ENCODE measurements at places on chromosomes 7 and 10.

- DNase-seq = no peak
Observed at GRCh38 chr10:7649673-7650300, 17.0 kb downstream of the ITIH5 start.

- DNase-seq = no peak
Observed at GRCh38 chr10:107918171-107918570, 753.7 kb upstream of the SORCS1 start.

- DNase-seq = no peak
Observed at GRCh38 chr10:19629567-19629966, 186.7 kb upstream of the PLXDC2 start.

DNA sequence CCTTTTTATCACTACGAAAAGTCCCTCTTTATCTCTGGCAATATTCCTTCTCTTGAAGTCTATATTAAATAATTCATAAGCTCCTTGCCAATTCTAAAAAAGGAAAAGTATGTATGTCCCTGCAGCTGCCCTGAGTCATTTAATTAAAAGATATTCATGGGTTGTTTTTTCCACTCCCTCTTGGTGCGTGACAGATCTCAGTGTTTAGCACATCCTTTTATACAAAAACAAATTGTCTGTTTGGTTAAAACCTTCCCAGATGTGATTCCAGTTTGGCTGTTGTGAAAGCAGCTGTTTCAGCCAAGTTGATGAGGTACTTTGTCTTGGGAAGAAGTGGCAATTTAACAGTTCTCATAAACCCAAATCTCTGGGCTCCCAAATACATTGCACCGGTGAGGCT is 33.8 kb upstream of the PRLHR start:
- no peak for DNase-seq

- peak; percentile 36 for DNase-seq
Observed at GRCh38 chr10:99123336-99123735, 112.3 kb downstream of the HPSE2 start.

GRCh38 chr10:67793313-67793712 is 44.7 kb downstream of the DNAJC12 start:
- no peak for DNase-seq

GRCh38 chr10:12635127-12635541 is 285.8 kb downstream of the CAMK1D start:
- DNase-seq = no peak

DNA sequence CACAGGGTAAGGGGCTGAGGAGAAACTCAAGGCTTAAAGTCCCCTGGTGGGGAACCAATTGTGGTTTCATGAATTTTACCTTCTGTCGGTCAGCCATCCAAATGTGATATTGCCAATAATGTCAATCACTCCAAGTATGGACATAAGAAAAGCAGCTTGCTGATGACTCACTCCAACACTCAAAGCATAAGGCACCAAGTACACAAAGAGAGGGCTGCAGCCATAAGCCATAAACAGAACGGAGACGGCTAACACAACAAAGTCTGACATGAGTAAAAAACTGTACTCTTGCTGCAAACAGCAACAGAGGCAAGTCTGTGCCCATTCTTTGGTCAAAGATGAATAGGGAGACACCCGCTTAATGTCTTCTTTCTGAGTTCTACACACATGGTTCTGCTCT is 24.2 kb downstream of the IFIT5 start:
- DNase-seq = no peak

DNA sequence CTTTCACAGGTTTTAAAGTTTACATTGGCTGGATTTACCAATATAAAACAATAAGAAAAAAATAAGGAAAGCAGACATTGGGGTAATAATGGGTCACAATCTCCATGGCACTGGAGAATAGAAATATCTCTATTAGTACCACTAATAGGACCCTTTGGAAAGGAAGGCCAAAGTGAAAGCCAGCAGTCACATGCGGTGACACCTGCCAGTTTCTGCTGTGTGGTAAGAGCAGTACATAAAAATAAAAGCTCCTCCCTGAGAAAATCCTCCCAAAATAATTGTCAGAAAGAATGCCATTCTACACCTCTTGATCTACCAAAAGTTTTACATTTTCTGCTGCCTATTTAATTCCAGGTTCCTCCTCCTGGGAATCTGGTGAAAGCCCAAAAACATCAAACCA is 30.4 kb upstream of the SLC13A1 start:
- no peak for DNase-seq

GRCh38 chr10:130456616-130457015 is 320.4 kb downstream of the GLRX3 start:
- no peak for DNase-seq

DNA sequence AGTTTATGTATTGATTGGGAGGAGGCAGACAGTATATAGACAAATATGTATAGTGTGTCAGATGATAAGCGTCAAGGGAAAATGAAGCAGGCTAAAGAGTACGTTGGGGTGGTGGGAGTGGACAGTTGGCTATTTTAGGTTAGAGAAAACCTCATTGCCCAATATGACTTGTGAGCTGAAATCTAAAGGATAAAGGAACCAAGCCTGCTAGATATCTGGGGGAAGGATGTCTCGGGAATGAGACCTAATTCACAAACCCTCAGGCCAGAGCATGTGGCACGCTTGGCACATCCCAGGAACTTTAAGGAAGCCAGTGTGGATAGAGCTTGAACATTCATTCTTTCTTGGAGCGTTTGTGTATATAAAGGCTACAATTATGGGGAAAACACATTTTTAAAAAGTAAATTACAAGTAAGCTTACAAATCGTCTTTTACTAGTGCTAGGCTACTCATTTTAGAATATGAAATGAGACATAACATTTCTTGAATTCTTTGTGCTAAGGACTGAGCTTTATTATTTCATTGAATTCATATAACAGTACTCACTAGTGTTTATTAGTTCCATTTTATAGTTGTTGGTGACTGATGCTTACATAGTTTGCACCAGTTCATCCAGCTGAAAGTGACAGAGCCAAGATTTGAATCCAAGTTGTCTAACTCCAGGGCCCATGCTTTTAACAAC is 9.7 kb downstream of the FHIP2A start:
- DNase-seq = no peak

DNA sequence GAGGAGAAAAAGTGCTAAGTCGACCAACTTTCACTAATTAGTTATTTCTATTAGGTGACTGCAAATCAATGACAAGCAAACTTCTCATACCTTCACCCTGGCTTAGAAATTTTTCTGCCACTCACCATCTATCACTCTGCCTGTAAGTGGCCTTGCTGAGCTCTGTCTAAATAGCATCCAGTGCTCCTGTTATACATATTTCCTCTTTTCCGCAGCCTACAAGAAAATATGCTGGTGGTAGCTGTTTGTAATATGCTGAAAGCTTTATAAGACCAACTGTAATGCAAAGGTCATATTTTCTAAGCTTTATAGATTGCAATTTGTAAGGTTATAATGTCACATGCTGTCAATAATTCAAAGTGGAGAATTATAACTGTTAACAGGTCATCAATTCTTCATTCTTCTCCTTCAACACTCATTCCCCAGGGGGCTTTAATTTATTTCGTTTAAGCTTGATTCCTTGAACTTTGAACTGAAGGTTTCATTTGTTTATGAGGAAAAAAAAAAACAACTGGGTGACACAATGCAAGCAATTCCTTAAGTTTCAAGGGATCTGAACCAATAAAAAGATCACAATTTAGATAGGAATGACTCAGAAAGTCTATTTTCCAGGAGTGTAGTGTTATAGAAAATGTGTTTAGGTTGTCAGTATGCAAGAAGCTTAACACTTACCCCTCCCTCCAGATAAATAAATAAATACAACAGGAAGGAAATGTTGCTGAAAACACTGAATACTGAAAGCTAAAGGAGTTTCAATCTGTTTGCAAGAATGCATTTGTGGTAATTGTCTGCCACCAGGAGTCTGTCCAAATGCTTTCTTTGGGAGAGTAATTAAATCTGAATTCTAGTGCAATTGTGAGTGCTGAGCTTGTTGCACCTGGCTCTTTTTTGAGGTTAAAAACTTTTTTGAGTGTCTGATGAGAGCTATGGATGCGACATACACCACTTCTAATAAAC is 183.7 kb downstream of the SORCS1 start:
- no peak for DNase-seq

- no peak for DNase-seq
Observed at GRCh38 chr7:97145068-97145467, 27.6 kb downstream of the SDHAF3 start.

DNA sequence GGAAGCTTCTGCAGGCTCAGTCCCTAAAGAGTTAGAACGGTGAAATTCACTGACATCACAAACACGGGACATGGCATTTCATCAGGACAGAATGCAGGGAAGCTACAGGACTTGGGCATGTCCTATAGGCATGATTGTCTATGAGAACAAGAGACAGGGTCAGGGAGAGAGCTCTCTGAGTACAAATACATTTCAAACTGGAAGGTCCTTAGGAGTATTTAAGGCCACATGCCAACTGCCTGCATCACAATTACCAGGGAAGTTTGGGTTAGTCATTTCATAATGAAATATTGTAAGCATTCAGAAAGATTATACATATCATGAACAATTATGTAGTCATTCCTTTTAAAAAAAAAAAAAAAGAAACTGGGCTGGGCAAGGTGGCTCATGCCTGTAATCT is 71.3 kb downstream of the CREB3L2 start:
- no peak for DNase-seq

DNA sequence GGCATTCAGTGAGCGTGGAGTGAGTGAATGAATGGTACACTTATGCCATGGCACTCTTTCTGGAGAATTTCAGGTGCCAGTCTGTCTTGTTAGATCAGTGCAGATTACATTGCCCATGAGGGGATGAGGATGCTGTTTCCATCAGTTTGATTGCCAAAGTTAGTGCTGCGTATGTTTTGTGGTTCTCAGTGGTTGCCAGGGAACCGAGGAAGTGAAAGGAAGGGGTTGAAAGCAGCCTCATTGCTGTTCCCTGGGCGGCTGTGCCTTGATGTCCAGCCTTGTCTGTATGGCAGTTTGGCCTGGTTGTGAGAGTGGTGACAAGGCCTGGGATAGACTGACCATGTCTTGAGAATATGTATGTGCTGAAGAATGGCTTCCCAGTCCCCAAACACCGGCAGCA is 30.2 kb downstream of the WBP1L start:
- DNase-seq = no peak

GRCh38 chr7:23196306-23196705 is 14.5 kb downstream of the NUP42 start:
- DNase-seq = no peak

DNA sequence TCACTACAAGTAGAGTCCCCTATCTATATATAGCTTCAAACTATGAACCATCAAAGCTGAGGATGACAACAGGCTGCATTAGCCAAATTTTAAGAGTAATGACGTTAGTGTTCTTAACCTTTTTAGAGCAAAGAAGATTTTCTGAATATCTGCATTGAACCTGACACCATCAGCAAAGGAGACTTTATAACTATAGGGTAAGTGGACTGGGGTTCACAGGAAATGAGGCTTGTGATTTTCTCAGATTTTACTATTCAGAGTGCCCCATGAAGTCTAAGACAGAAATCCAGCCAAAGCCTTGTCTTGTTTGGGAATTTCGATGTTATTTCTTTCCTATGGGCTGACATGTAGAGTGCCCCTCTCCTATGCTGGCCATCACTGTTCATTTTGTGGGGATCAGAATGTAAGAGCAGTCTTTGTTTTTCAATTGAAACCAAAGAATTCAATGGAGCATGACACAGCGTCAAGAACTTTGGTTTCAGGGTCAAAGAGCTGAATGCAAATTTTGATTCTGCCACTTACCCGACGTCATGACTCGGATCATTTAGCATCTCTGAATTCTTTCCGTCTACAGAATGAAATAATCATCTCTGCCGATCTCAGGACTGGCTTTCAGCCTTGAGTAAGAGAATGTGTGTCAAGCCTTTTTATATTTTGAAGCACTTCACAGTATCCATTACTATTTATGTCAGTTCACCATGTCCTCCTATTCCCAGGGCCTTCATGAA is 52.7 kb downstream of the DENND11 start:
- DNase-seq = no peak

DNA sequence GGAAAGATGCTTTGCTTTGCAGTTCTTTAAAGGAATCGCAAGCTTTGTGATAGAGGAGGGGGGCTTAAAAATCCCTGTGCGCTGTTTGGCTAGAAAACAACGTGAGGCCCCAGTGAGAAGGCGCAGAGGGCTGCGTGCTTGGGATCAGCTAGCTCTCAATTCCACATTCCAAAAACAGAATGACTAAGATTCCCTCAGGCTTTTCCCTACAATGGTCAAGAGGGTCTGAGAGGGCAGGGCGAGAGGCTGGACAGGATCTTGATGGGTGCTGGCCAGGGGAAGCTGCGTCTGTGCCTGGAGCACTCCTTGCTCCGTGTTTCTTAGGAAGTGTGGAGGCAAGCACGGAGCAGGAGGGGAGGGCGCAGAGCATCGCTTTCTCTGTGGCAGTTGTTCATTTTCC is 72.1 kb upstream of the INHBA start:
- DNase-seq = no peak

GRCh38 chr10:7891634-7892033 is 73.3 kb downstream of the TAF3 start:
- DNase-seq = no peak

DNA sequence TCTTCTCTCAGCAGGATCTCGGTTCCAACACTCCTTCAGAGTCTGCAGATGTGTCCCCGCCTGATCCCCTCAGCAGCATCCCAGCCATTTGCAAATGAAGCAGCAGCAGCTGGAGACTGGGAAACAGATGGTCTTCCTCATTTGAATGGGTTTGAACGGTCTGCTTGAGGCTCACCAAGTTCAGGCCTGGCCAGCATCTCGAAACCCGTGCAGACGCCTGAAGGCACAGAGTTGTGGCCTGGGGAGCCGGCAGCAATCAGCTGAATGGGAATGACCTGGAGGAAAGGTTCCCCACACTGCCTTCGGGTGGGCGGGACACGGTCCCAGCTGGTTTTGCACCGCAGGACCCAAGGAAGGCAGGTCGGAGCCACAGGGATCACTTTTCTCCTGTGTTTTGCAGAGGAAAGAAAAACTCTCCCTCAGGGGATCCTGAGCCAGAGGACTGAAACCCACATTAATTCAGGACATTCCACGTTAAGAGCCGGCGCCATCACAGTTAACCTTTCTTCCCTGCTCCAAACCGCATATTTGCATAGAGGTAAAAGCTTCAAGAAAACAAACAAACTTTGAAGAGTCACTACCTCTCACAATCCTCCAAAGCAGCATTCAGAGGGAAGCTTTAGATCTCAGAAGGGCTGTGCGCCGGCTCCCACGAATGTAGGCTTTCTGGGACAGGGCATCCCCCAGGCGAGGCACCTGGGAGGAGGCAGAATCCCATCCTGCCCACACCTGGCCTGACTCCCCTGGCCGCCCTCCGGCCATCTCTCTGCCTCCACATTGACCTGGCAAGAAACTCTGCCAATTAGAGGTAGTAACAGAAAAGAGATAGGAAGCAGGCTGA is 17.7 kb downstream of the FGFR2 start:
- DNase-seq = no peak

- no peak for DNase-seq
Observed at GRCh38 chr7:135831455-135832195, 83.0 kb upstream of the FAM180A start.

GRCh38 chr10:77197544-77197943 is 440.1 kb downstream of the KCNMA1 start:
- no peak for DNase-seq

DNA sequence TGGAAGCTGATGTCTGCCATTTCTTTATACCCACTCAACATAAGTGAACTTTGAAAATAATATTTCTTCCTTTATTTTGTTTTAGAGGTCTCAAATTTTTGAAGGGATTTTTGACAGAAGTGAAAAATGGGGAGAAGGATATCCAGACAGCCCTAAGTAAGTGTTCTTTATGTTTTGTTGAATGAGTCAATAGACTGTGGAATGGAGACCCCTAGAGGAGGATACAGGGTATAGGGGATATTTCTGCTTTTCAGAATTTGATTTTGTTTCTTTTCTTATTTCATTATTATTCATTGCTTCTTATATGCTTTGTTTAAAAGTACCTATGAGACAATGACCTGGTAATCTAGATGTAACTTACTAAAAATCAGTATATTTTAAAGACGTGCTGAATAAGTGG is 34.4 kb downstream of the PLEKHA8 start:
- no peak for DNase-seq
